ENCODE measurements at places on chromosomes 16 and 17.

DNA sequence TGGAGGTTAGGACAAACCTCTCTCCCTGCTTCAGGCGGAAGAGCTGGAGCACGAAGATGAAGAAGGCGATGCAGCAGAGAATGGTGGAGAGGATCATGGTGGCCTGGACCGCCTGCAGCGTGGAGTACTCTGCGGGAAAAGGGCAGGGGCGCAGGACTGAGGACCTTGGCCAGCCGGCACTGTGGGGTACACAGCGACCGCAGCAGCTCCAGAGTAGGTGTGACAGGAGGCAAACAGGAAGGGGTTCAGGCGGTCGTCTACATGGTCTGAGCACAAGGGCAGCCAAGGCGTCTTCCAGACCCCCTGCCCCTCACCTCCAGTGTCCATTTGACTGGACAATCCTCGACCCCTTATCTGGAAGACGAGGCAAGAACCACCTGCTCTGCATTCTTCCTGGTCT, 42.5 kb downstream of the EMP2 start:
- DNase-seq: no peak

GRCh38 chr16:15993946-15994665, 44.7 kb downstream of the ABCC1 start:
- no peak for DNase-seq

GRCh38 chr17:39351508-39351907, 49.9 kb downstream of the FBXL20 start:
- no peak for DNase-seq

DNA sequence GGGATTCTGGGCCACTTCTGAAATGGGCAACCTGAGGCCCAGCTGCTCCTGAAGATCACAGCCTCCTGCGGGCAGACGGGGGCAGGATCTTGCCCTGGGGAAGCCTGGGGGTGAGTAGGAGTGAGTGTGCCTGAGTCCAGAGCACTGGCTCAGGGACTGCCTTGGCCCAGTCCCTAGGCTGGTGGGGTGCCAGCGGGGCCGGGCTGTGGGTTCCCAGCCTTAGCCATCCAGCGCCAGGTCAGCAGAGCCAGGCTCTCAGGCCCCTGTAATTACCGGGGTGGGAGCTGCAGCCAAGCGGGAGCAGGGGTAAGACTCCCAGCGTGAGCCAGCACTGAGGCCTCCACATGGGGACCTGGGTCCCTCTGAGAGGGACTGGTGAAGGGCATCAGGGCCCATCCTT, 8.2 kb downstream of the SPNS2 start:
- no peak for DNase-seq

- DNase-seq: no peak
These were observed 7.8 kb upstream of the TEX19 start for GRCh38 chr17:82351254-82351712.

GRCh38 chr17:56939869-56940484, 20.9 kb downstream of the COIL start:
- no peak for DNase-seq

DNA sequence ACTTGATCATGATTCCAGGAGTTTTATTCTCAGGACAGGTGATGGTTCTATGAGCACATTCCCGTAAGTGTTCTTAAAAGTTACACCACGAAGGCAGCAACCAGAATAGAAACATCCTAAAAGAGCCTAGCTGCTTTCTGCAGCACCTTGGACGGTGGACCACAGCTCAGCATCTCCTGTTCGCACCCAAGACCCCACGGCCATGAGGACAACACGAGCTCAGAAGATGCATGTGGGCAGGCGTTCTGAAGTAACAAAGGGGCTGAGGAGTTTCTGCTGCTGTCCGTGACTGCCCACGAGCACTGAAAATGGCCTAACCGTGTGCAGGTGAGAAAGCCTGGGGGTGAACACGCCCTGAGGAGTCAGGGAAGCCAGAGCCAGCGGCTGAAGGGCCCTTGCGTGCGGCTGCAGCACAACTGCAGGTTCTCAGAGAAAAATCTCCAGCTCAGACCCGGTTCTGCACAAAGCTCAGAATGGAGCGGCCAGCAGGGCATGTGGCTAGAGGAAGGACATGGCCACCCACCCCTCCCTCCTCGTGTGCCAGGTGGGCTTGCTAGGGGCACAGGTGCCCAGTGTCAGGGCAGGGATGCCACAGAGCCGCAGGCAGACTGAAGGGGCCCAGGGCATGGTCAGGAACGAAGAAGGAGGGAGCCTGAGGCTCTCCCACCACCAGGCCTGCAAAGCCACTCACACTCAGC, 10.8 kb upstream of the C16orf95 start:
- DNase-seq: no peak

DNA sequence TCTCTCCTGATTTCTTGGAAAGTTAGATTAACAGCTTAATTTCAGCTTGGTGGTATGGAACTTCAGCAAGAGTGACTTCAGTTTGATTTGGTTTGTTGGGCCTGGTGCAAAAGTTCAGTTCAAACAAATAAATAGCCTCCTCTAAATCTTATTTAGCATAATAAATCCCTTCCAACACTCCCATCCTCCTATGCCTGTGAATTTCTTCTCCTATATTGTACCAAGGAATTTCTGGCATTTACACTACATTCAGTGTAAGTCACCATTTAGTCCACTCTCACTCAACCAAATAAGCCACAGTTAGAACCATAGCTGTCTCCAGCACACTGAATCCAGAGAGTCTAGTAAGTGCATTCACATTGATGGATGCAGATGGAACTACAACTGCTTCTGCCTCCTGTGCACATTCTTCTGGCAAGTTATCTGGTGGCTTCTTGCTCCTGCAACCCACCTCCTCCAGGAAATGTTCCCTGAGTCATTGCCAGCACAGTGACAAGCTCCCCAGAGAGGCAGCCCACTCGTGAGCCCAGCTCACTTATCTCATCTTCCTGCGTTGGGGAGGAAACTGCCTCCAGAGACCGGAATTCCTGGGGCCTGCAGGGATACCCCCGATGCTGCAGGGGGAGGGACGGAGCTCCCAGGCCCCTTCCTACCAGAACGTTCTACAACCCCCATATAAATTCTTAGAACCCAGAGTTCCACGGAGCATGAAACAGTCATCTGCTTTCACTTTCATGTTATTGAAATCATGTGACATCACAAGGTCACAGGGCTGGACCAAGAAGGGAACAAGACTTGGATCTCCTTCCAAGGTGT, 318.3 kb downstream of the PHKB start:
- DNase-seq: no peak

DNA sequence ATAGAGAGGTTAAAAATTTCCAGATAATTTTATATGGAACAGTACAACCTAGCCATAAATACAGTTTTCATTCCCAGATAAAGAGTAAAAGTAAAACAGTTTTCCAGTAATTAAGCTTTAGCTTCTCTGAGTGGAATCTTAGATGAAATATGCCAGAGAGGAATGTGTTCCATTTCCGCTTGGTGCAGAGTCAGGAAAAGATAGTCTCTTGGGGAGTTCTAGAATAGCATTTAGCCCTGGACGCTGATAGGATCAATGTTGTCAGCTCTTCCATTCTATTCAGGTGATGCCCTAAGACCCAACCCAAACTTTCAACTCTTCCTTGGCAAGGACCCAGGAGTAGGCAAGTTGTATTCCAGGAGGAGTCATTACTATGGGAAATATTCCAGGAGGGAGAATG, 30.9 kb upstream of the ABCA3 start:
- DNase-seq: no peak

DNA sequence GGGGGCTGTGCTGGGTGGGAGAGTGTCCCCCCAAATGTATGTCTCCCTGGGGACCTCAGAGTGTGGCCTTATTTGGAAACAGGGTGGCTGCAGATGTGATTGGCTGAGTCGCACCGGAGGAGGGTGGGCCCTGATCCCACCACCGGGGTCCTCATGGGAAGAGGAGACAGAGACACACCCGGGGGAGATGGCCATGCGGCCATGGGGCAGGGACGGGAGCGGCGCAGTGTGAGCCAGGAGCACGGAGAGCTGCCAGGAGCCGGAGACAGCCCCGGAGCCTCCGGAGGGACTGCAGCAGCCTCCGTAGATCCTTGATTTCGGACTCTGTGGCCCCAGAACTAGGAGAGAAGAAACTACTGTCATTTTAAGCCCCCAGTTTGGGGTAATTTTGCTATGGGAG, 1.6 kb upstream of the CIBAR2 start:
- no peak for DNase-seq

DNA sequence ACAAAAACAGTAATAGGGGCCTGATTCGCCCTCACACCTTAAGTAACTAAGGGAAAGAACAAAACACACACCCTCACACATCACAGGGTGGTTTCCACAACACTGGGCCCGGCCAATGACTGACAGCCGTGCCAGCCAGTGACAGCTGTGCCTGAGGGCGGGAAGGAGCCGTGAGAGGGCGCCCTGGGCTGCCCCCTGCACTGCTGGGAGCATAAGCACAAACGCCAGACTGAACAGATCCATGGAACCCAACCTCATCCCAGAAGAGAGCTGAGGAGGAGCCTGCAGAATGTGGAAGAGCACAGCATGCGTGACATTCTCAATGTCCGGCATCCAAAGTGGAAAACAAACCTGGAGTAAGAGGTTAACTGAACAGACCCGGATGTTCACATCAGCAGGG, 16.0 kb downstream of the CSNK1D start:
- peak; percentile 74 for DNase-seq

GRCh38 chr17:58382872-58383242, 30.9 kb upstream of the SUPT4H1 start:
- DNase-seq: no peak

- DNase-seq: no peak
These were observed 303.1 kb downstream of the CBLN1 start for GRCh38 chr16:48978501-48978900.

DNA sequence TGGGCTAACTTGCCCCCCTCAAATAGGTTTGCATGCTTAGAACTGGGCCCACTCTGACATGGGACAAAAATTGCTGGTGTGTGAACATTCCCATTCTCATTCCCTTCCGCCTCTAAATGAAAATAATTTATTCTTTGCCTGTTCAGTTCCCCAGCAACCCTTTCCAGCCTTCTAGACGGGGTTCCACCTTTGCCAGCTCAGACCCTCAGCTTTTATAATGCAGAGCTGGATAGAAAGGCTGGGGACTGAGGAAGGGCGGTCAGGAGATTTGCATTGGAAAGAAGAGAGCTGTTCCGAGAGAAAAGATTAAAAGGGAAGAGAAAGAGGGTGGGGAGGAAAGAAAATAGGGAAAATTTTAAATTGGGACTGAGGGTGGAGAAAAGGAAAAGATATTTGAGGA, 151.1 kb upstream of the WSCD1 start:
- DNase-seq: no peak

GRCh38 chr16:83348991-83349390, 458.8 kb upstream of the HSBP1 start:
- no peak for DNase-seq

DNA sequence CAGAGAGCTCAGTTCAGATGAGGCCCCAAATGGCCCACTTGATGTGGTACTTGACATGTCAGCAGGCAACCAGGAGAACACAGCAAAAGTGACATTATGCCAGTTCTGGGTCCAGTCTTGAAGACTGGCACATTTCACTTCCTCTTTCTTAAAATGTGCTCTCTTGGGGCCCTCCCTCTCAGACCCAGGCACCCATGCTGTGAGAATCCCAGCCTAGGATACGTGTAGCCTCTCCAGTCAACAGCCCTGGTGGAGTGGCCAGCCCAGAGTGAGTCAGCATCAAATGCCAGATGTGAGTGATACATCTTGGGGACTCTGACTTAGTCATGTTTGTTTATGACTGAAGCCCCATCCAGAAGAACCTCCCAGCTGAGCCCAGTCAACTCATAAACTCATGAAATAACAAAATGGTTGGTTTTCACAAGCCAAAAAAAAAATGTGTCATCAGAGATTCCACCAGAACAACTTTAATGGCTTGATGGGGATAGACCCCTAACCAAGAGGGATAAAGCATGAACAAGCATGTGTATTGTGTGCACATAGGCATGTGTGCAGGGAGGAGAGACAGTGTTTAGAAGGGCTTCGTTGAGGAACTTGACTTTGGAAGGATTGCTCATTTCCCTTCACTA, 82.5 kb upstream of the TNRC6C start:
- no peak for DNase-seq

DNA sequence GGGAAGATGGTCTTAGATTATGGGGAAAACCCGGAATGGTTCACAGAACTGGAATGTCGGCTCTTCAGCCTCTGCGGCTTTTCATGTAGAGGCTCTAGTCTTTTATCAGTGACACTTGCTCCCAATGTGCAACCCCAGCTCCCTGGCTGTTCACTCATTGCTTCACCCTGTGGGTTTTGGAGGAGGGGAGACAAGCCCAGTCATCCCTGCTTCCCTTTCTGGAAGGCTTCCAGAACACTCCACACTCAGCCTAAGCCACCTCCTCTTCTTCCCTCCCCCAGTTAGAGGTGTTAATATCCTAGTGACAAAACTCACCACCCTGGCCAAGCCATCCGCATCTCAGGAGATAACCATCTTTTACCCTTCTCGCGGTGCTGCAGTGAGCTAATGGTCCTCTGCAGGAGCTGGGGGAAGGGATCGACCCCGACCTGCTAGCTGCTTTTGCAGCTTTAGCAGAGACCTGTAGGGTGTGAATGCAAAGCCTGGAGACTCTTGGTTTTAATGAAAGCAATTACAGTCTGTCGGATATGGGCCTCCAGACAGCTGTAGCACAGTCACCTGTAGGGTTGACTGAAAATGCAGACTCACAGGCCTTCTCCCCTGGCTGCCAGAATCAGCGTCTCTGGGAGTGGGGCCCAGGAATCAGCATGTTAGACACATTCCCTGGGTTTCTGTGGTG, 24.3 kb upstream of the LASP1NB start:
- DNase-seq: no peak

- no peak for DNase-seq
These were observed 4.3 kb upstream of the CLEC19A start for GRCh38 chr16:19281246-19281645.

DNA sequence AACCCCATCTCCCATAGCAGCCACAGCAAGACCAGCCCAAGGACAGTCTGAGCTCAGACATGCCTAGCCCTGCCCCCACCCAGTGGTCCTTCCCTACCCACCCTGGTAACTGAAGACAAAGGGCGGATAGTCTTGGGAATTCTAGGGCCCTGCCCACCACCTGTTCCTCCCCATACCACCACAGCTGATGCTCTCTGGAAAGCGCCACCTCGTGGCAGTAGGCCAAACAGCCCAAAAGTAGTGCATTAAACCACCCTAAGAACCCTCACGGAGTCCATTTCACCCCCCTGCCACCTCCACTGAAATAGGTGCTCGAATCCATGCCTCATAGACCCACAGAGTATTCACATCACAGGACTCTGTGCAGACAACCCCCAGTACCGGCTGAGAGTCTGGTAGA, 1021.4 kb downstream of the CDH8 start:
- no peak for DNase-seq

DNA sequence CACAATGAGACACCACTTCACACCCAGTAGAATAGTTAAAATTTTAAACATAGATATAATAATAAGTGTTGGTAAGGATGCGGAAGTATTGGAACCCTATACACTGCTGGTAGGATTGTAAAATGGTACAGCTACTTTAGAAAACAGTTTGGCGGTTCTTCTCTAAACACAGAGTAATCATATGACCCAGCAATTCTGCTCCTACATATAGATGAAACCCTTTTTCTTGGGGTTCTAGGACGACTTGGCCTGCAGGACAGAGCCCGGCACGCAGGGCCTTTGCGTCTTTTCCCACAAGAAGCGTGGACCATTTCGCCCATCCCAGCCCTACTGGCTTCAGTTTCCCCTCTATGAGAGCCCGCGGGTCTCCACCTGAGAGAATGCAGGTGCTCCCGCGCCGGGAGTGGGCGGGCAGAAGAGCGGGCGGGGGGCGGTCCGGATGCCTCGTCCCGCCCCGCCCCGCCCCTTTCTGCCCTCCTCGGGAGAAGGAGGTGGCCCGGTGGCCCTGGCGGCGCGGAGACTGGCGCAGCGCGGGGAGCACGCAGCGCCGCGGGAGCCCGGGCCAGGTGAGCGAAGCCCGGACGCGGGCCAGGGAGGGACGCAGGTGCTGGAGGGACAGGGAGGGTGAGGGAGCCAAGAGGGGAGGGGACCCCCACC, at the start of gene SDR42E2:
Gene SDR42E2, plus strand, starts transcription at position 508 of the 657 bp plus-strand sequence. CDS start 3,077 bp downstream, outside the sequence.
- peak; percentile 64 for DNase-seq

GRCh38 chr17:44081681-44082080, 11.1 kb downstream of the G6PC3 start:
- DNase-seq: no peak

Measured in activated T-cell treated with anti-CD3 and anti-CD28 coated beads, Interleukin-2, amount 50 U/mL, for 1 hour (primary cell).